ENCODE measurements at places on chromosomes 3 and 15. TPM values are rescaled to one million over a fixed set of nuclear protein-coding genes. Genes with fewer than 3 reads are reported as not detected.

Gene CCR9
- total RNA-seq = not detected

Gene EFHB
- 1.2 TPM for total RNA-seq

Gene GOLGA8T
- total RNA-seq = 0.47 TPM

Gene TBL1XR1
- 153 TPM for total RNA-seq

Gene NR2E3
- total RNA-seq = not detected

Gene HYKK
- 0.86 TPM for total RNA-seq

Gene IQSEC1
- 32.1 TPM for total RNA-seq

Gene SNTN
- total RNA-seq = not detected

Gene AHSG
- total RNA-seq = not detected

Gene ALDH1A2
- 1.7 TPM for total RNA-seq

Gene MAPK6
- total RNA-seq = 77.8 TPM

Gene VIPR1
- total RNA-seq = not detected

Gene DUOXA2
- not detected for total RNA-seq

Gene LRRK1
- total RNA-seq = 2.5 TPM

GRCh38 chr3:57699591-57699990 is 6.7 kb upstream of the DENND6A start:
- no peaks in the 10 kb centered on the region for H3K4me1 ChIP-seq
- H3K27me3 ChIP-seq = no peaks in the 10 kb centered on the region
- no peak for DNase-seq
- no peak overlapping the region for H3K27ac ChIP-seq

DNA sequence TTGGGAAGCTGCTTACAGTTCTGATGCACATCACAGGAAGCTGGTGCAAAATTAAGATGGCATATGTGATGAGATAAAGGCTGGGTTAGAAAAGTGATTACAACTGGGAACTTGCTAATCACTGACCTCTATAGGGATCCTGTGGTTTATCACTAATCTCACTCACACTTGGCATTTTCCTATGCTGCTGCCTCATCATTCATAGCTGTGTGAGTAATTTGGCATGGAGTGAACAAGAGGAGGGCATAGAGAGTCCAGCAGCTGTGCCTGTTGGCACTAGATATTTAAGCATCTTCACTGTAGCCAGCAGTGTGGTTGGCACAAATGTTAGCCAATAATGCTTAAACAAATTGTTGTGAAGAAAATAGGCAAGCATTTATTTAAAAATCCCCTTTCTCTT is 217.7 kb upstream of the CGNL1 start:
- no peak overlapping the region for H3K27ac ChIP-seq
- H3K4me1 ChIP-seq = peaks cover 7% of the 10 kb centered on the region
- H3K36me3 ChIP-seq = peaks cover 4% of the 10 kb centered on the region
- H3K4me3 ChIP-seq = no peak overlapping the region
- DNase-seq = no peak

GRCh38 chr3:32316976-32317375 is 74.7 kb upstream of the CMTM7 start:
- H3K27me3 ChIP-seq = no peaks in the 10 kb centered on the region

DNA sequence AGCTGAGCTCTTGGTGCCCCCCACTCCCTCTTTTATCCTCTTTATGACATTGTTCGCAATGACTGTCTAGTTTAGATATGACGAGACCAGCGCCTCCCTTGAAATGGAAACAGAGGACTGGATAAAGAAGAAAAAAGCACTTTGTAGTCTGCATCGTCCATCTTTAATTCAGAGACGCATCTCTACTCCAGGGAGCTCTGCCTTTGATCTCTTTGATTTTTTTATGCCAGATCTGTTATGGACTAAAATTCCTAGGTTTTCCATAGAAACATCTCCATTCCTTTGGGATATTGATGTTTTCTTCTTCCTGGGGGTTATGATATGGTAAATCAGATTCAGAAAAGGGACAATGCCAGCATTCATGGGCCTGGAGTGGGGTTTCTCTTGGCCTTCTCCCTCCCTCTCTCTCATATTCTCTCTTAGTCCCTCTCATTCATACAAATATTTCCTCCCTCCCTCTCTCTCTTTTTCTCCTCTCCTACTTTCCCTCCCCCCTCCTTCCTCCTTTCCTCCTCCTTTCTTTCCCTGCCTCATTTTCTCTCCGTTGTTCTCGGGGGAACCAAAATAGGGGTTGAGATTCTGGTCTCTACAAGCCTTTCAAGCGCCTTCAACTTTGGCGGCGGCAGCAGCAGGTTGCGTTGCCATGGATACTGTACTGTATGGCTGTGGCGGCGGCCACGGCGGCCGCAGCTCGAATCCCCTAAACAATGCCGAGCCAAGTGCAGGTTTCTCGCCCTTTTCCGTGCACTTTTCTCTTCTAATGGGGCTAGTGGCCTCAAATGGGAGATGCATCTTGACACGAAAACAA is 45.5 kb downstream of the ZIC4 start:
- H3K4me1 ChIP-seq = peaks cover 44% of the 10 kb centered on the region
- H3K27ac ChIP-seq = no peak overlapping the region
- peaks cover 2% of the 10 kb centered on the region for H3K36me3 ChIP-seq
- H3K4me3 ChIP-seq = peak overlapping the region; percentile 78

GRCh38 chr3:95218484-95218883 is 1155.6 kb downstream of the NSUN3 start:
- no peaks in the 10 kb centered on the region for H3K27me3 ChIP-seq
- no peak overlapping the region for H3K27ac ChIP-seq
- DNase-seq = no peak
- H3K4me1 ChIP-seq = peaks cover 3% of the 10 kb centered on the region

GRCh38 chr3:122151480-122151879 is 32.0 kb upstream of the CASR start:
- no peaks in the 10 kb centered on the region for H3K4me1 ChIP-seq
- no peak overlapping the region for H3K27ac ChIP-seq
- H3K36me3 ChIP-seq = no peaks in the 10 kb centered on the region
- no peak overlapping the region for H3K4me3 ChIP-seq
- peaks cover 2% of the 10 kb centered on the region for H3K27me3 ChIP-seq

GRCh38 chr3:12139111-12139511 is 19.6 kb downstream of the TIMP4 start:
- DNase-seq = peak; percentile 8
- no peaks in the 10 kb centered on the region for H3K36me3 ChIP-seq
- no peaks in the 10 kb centered on the region for H3K4me1 ChIP-seq
- H3K27ac ChIP-seq = no peak overlapping the region
- H3K4me3 ChIP-seq = no peak overlapping the region
- peaks cover 3% of the 10 kb centered on the region for H3K27me3 ChIP-seq

GRCh38 chr3:5245927-5246326 is 58.4 kb downstream of the EDEM1 start:
- peaks cover 9% of the 10 kb centered on the region for H3K36me3 ChIP-seq
- no peaks in the 10 kb centered on the region for H3K27me3 ChIP-seq
- no peaks in the 10 kb centered on the region for H3K4me1 ChIP-seq
- no peak overlapping the region for H3K27ac ChIP-seq

DNA sequence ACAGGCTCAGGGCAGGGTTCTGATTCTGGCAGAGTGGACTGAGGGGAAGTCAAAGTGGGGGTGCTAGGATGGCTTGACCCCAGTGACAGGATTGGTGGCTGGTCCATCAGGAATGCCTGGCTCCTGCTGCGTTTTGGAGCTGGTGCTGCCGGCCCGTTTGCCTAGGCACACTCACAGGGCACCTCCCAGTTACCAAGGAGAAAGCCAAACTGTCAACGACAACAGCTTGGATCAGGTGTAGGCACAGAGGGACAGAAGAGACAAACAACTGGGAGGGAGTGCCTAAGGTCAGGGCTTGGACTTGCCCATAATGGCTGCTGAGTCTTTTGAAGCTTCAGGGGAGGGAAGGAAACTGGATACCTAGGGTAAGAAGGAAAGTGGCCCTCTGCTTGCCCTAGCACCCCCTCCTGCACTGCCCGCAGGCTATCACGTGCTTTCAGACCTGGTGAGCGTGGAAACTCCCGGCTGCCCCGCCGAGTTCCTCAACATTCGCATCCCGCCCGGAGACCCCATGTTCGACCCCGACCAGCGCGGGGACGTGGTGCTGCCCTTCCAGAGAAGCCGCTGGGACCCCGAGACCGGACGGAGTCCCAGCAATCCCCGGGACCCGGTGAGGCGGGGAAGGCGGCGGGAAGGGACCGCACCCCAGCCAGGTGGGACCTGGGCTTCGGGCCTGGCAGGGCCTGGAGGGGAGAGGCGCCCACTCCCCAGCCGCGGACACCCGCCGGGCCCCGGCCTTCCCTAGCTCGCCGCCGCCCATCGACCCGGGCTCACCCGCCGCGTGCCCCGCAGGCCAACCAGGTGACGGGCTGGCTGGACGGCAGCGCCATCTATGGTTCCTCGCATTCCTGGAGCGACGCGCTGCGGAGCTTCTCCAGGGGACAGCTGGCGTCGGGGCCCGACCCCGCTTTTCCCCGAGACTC is 5.1 kb downstream of the DUOX1 start:
- peaks cover 6% of the 10 kb centered on the region for H3K4me1 ChIP-seq
- no peak for DNase-seq
- no peak overlapping the region for H3K4me3 ChIP-seq
- H3K27me3 ChIP-seq = peaks cover 70% of the 10 kb centered on the region
- H3K27ac ChIP-seq = no peak overlapping the region

- DNase-seq = no peak
- no peaks in the 10 kb centered on the region for H3K36me3 ChIP-seq
- H3K4me3 ChIP-seq = no peak overlapping the region
- peak overlapping the region; percentile 72 for H3K27ac ChIP-seq
- H3K27me3 ChIP-seq = peaks cover 23% of the 10 kb centered on the region
Measured at GRCh38 chr3:194251007-194251406, 100.1 kb downstream of the CPN2 start.

- no peak overlapping the region for H3K27ac ChIP-seq
- no peak for DNase-seq
- H3K4me3 ChIP-seq = no peak overlapping the region
- peaks cover 25% of the 10 kb centered on the region for H3K4me1 ChIP-seq
- H3K27me3 ChIP-seq = peaks cover 3% of the 10 kb centered on the region
Measured at GRCh38 chr15:92666780-92667179, 11.2 kb upstream of the FAM174B start.

- H3K36me3 ChIP-seq = no peaks in the 10 kb centered on the region
- peaks cover 30% of the 10 kb centered on the region for H3K4me1 ChIP-seq
- no peak overlapping the region for H3K27ac ChIP-seq
- no peaks in the 10 kb centered on the region for H3K27me3 ChIP-seq
Measured at GRCh38 chr3:12954891-12955650, 113.7 kb upstream of the RPL32 start.

DNA sequence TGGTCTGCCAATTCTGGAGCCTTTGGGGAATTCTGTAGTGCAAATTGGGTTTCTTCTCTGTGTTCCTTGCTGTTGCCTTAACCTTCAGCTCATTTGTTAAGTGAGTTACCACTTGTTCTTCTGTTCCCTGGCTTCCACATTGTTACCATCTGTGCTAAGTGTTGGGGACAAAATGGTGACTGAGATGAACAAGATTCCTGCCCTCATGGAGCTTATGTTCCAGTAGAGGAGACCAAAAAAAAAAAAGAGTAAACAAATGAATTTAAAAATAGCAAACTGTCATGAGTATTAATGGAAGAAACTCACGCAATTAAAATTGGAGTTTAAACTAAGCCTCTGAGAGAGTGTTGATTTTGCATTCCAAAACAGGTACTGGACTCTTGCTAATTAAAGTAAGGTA is 49.4 kb upstream of the ATP2C1 start:
- H3K4me3 ChIP-seq = no peak overlapping the region
- no peaks in the 10 kb centered on the region for H3K27me3 ChIP-seq
- no peak overlapping the region for H3K27ac ChIP-seq

DNA sequence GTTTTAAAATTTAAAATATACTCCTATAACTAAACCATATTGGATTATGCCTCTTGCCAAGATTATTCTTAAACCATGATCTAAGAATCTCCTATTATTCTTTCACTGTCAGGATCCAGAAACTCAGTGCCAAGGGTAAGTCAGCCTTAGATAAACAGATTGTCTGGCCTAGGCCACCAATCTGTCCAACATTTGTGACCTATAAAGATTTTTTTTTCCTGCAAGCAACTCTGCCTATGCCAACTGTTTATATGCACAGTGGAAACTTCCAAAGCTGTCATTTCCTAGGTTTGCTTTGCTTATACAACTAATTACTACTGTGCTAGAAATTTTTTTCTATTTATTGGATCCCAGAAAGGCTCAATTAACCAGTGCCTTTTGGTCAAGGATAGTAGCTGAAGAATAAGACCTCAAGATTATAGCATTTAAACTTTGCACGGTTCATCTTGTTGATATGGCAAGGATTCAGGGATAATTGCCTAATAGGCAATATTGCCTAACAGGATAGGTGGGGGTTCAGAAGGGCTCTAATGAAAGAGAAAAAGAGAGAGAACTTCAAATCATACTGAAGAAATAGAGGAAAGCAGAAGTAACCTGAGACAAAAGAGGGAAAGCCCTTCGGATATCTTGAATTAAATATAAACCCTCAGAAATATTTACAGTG is 22.8 kb downstream of the GAP43 start:
- no peaks in the 10 kb centered on the region for H3K27me3 ChIP-seq
- H3K4me3 ChIP-seq = no peak overlapping the region
- H3K27ac ChIP-seq = no peak overlapping the region
- H3K36me3 ChIP-seq = no peaks in the 10 kb centered on the region
- peaks cover 29% of the 10 kb centered on the region for H3K4me1 ChIP-seq

GRCh38 chr3:174016186-174016585 is 618.6 kb downstream of the NLGN1 start:
- H3K4me1 ChIP-seq = no peaks in the 10 kb centered on the region
- H3K27me3 ChIP-seq = no peaks in the 10 kb centered on the region
- peaks cover 4% of the 10 kb centered on the region for H3K36me3 ChIP-seq
- H3K27ac ChIP-seq = no peak overlapping the region
- H3K4me3 ChIP-seq = no peak overlapping the region
- DNase-seq = no peak

- H3K36me3 ChIP-seq = no peaks in the 10 kb centered on the region
- peaks cover 52% of the 10 kb centered on the region for H3K4me1 ChIP-seq
- H3K4me3 ChIP-seq = no peak overlapping the region
- no peak overlapping the region for H3K27ac ChIP-seq
- H3K27me3 ChIP-seq = no peaks in the 10 kb centered on the region
- no peak for DNase-seq
Measured at GRCh38 chr15:53208751-53209150, 418.6 kb upstream of the ONECUT1 start.

DNA sequence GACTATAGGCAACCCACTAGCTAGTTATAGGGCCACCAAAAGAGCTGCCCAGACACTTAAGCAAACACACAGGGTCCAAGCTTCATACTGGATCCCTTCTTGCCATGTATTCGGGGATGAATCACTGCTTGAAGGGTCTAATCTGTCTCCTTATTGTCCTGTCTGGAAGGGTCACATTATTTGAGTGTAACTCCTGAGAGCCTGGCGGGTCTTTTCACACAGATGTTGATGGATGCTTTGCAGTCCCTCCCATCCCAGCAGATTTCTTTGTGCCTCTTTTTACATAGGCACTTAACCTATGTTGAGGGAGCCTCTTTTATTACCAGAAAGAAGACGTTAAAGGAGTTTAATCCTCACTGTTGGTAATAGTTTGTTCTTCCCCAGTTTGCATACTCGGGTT is 56.6 kb downstream of the BBX start:
- H3K27ac ChIP-seq = no peak overlapping the region
- no peaks in the 10 kb centered on the region for H3K36me3 ChIP-seq
- H3K4me3 ChIP-seq = no peak overlapping the region
- no peak for DNase-seq
- H3K4me1 ChIP-seq = peaks cover 11% of the 10 kb centered on the region

GRCh38 chr15:82306791-82307713 is 42.2 kb downstream of the GOLGA6L10 start:
- H3K27ac ChIP-seq = no peak overlapping the region
- H3K4me3 ChIP-seq = no peak overlapping the region
- peaks cover 10% of the 10 kb centered on the region for H3K27me3 ChIP-seq
- DNase-seq = no peak

- no peaks in the 10 kb centered on the region for H3K27me3 ChIP-seq
- DNase-seq = no peak
Measured at GRCh38 chr3:65497236-65497635, 541.5 kb downstream of the MAGI1 start.

GRCh38 chr15:28111543-28111942 is 12.4 kb upstream of the OCA2 start:
- no peak overlapping the region for H3K4me3 ChIP-seq
- no peak overlapping the region for H3K27ac ChIP-seq
- peaks cover 9% of the 10 kb centered on the region for H3K27me3 ChIP-seq
- DNase-seq = no peak
